ENCODE measurements at places on chromosomes 6 and 20.

DNA sequence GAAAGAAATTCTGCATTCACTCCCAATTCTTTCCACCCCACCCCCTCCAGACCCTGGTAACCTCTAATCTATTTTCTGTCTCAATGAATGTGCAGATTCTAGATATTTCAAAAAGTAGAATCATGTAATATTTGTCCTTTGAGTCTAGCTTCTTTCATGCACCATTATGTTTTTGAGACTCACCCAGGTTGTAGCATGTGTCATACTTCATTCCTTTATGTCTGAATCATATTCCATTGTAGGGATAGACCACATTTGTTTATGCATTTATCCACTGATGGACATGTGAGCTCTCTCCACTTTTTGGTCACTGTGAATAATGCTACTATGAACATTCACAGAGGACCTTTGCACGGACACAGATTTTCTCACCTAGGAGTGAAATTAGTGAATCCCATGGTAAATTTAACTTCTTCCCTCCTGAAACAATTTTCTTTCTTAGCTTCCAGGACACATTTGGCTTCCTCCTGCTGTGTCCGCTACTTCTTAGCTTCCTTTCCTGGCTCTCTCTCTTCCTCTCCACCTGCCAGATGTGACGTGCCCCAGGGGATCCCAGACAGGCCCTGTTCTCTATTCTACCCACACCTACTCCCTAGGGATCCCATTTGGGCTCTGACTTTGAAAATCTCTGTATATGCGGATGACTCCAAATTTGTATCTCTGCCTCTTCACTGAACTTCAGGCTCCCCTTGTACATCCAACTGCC is 24.1 kb upstream of the ARFGEF2 start:
- DNase-seq: no peak

DNA sequence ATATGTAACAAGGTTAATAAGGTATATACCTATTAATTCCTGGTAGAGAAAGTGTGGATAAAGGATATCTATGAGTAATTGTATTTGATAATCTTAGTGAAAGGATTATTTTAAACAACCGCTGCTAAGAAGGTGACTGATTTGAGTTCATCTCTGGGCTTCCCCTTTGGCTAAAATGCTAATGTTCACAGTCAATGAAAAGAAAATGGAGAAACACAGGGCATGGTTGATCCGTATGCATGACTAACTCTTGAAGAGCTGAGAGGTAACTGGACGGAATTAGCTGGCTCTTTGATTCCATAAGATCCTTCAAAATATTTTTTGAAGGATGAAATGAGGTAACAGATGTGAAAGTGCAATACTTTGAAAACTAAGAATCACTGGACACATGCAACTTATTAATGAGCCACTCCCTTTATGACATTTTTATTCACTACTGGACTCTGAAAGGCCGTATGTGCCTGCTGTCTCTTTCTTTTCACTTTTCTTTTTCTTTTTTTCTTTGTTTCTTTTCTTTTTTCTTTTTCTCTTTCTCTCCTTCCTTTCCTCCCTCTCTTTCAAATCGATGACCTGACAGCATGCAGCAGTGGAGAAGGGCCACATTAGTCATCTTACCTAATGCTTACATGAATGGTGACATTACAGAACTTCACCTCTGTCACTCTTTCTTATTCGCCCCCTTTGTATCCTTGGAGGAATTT is 464.6 kb downstream of the CDKAL1 start:
- no peak for DNase-seq

GRCh38 chr6:28981833-28982475 is 23.2 kb downstream of the ZNF311 start:
- DNase-seq: peak; percentile 70

DNA sequence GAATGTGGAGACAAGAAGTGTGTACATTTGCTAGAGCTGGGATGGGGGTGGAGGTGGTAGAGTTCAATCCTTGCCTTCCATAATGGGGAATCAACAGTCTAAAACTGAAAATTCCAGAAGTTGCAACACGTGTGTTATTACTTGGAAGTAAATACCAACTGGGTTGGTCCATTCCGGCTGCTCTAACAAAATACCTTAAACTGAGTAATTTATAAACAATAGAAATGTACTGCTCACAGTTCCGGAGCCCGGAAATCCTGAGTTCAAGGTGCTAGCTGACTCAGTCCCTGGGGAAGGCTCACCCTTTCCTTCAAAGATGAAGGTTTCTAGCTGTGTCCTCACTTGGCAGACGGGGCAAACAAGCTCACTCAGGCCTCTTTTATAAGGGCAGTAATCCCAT is 59.0 kb downstream of the RIN2 start:
- no peak for DNase-seq

DNA sequence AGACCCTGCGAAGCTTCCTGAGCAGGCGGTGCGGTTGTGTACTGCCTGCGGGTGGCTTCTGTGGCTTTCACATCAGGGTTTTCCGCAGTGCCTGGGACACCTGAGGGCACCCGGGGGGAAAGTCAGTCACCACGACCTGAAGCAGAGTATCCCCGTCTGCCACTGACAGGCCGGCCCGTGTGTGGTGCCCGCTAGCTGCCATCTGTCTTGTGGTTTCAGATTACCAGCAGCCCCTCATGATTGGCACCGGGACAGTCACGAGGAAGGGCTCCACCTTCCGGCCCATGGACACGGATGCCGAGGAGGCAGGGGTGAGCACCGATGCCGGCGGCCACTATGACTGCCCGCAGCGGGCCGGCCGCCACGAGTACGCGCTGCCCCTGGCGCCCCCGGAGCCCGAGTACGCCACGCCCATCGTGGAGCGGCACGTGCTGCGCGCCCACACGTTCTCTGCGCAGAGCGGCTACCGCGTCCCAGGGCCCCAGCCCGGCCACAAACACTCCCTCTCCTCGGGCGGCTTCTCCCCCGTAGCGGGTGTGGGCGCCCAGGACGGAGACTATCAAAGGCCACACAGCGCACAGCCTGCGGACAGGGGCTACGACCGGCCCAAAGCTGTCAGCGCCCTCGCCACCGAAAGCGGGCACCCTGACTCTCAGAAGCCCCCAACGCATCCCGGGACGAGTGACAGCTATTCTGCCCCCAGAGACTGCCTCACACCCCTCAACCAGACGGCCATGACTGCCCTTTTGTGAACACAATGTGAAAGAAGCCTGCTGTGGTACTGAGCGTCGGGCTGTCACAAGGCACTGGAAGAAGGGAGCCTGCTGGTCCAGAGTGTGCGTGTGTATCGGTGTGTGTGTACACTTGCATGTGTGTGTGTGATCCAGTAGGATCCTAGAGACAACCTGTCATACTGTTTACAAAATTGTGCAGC is 54.4 kb downstream of the GOPC start:
- peak; percentile 15 for DNase-seq

- no peak for DNase-seq
Observed at GRCh38 chr20:47191074-47191673, 165.3 kb downstream of the ZMYND8 start.

DNA sequence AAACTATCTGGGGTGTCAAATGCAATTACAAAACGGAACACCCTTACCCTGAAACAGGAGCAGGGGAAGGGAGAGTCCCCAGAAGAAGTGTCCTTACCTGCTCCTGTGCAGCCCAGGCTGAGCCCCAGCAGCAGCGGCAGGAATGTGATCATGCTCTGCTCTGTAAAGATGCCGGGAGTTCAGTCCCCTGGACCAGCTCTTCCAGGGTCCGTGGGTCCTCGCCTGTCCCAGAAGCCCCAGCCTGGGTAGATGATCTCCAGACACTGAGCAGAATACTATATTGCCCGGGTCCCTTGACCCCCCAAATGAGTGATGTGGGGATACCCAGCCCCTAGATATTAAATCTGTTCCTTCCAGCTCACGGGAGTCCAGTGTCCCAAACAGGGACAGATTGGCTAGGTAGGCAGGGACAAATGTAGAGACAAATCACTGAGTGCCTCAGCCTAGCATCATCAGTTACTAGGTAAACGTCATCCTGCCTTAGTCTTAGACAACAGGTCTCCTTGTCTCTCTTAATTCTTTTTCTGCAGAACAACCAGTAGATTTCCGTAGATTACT is at the start of gene HLA-DMB:
HLA-DMB (minus strand) TSS at position 373 of the 558 bp plus-strand sequence; CDS start at position 152, 221 bp downstream.
- peak; percentile 55 for DNase-seq

GRCh38 chr6:133818320-133818719 is 70.6 kb upstream of the TCF21 start:
- DNase-seq: no peak

DNA sequence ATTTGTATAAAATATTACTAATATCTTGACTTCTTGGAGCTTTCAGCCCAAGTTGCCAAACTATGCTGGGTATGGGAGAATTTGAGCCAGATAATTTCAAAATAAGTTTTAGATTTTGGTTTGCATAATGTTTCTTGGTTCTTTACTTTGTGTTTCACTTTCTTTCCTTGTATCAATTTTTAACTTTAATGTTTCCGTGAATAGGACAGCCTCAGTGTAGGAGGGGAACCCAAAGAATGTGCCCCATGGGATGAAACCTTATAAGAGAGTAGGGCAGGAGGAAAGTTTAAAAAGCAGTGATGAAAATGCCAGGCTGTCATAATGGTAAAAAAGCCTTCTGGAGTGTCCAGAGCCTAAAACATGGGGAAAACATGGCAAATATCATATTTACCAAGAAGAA is 252.4 kb upstream of the IRAK1BP1 start:
- DNase-seq: no peak

Data from memory B cell (primary cell).